ENCODE measurements at places on chromosomes 7 and 10.

DNA sequence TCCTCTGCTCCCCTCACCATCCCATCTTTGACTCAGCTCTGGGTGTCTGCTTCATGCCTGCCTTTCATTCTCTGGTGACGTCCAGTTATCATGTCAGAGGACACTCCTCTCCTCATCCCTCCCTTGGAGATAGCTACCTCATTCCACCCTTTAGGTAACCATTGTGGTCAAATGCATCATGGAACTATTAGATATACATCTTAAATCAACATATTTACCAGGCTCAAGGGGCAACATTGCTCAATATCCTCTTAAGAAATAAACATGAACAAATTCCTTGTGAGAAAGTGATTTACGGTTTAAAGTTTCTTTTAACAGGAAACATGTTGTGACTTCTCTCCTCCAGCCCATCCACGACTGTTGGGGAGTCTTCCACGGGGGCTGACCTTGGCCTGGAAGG lies 511.6 kb upstream of the IGFBP3 start:
- DNase-seq, result no peak

- DNase-seq, result no peak
Measured at GRCh38 chr10:46306516-46307184, 19.9 kb downstream of the ANTXRL start.

DNA sequence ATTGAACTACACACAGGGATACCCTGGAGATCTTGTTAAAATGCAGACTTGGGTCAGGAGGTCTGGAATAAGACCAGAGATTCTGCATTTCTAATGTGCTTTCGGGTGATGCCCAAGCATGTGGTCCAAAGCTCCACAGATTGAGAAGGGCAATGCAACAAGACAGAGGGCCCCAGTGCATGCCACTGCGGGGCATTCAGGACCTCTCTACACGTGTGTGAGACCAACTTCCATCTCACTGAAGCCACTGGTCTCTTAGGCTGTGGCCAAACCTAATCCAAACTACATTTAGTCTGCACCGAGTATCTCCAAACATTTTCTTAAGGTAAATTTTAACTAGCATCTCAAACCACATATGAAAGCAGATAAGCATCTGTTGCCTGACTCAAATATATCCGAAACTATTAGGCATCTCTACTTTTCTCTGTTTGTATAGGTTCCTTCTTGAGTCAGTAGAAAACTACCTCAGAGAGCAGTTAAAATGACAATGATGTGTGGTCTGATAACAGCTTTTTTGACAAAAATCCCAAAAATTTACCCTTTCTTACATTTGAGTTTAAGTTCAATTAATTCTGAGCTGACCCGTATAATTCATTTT lies 107.5 kb downstream of the ELMO1 start:
- DNase-seq, result no peak

DNA sequence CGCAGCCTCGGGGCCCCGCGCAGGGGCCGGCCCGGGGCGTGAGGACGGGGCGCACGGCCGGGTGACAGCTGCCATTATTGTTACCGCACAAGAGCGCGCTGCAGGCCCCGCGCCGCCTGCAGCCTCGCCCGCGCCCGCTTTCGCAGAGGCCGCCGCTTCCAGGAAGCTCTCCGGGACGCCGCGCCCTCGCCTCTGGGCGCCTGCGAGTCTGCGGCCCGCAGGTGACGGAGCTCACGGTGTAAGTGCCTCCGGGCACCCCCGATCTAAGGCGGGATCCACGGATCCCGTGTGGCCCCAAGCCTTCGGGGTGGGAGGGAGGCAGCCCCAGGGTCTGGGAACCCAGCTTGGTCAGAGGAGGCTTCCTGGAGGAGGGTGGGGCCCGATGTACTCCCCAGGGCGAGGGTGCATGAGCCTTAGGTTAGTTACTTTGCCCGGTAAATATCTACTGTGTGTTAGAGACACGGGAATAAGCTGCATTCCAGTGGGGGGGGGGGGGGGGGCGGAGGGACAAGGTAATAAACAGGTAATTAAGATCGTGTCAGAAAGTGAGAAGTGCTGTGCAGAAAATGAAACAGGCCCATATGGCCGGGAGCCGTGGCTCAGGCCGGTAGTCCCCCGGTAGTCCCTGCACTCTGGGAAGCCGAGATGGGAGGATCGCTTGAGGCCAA lies 638 bp downstream of the IQCE start:
- no peak for DNase-seq

GRCh38 chr7:130845581-130846085 lies 111.6 kb upstream of the KLF14 start:
- DNase-seq, result no peak

DNA sequence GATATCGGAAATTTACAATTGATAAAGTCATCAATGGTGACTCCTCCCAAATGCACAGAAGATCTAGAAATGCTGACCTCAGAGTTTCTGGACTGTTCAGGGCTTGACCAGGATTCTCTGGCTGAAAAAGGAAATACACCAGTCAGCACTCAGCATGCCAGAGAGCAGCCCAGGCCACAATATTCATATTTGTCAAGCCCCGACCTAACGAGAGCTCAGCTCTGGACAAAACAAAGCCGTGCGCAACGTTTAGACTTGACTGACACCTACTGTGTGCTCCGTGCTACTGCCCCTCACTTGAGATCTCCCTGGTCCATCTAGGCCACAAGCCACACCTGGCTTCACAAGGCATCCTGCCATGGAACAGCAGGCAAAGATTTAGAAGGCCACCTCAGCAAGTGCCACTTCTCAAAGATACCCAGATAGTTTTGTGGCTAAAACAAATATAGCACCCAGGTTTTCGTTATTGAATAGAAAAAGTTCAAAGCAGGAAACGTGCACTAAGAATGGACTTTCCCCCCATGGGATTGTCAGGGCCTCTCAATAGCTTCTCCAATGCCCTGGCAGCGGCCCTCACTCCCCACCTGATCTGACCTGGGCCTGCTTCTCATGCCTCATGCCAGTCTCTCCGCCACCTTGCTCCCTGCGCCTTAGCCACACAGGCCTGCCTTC lies 218.3 kb downstream of the FAM107B start:
- DNase-seq, result peak; percentile 26

GRCh38 chr7:50983850-50984249 lies 201.2 kb upstream of the GRB10 start:
- DNase-seq, result no peak

DNA sequence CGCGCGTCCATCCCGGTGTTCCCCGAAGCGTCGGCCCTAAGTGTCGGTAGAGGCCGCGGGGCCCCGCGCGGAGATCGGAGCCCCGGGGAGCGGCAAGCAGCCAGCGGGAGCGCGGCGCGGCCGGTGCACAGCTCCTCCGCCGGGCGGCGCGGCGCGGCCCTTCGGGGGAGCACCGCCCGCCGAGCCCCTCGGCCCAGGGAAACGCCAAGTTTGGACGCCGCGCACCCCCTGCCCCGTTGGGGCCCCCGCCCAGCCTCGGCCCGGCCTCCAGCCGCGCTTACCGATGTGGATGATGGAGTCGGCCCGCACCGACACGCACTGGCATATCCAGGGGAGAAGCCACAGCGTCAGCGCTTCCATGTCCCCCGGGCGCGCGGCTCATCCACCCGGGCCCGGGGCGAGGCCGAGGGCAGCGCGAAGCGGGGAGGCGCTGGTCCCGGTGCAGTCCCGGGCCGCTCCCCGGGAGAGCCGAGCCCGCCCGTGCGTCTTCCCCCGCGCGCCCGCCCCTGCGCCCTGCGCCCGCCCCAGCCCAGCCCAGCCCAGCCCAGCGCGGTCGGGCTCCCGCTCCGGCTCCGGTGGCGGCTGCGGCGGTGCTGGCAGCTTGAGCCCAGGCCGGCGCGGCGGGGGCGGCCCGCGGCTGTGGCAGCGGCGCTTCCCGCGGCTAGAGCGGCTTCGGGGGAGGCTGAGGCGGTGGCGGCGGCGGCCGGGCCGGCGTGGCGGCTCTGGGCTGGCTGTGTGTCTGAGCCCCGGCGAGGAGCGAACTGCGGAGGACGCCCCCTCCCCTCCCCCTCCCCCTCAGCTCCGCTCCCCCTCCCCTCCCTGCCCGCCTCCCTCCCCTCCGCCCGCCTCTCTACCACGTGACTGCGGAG lies at the start of gene GRID1:
TSS of gene GRID1 (minus strand) at position 763 of the 869 bp plus-strand sequence.
- DNase-seq, result no peak

DNA sequence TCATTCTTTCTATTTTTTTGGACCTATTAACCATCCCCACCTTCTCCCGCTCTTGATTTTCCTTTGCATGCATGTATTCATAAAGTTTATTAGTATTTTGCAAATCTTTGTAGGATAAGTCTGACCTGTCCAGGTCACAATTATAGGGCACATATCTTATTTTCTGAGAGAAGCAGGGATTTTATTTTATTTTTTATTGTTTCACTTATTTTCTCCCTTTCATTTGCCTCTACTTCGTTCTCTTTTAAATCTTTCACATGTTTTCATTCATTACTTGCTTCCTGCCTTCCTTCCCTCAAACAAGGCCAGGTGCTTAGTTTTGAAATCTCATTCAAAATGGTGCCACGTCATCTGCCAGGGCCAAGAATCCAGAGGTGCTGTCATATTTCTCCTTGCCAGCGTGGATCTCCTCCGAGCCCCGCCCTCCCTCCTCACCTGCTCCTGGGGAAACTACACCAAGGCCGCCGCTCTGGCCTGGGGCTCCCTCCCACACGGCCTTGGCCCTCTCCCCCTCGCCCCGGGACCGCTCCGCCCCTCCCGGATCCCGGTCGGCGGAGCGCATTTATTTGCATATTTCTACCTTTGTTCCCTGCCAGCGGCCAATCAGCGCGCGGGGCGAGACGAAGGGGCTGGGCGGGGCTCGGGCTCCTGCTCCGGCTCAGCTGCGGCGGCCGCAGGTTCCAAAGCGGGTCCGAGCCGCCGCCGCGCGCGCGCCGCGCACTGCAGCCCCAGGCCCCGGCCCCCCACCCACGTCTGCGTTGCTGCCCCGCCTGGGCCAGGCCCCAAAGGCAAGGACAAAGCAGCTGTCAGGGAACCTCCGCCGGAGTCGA lies at the start of gene TSPAN13:
TSS of gene TSPAN13 (plus strand) at position 654 of the 830 bp plus-strand sequence. CDS start 213 bp downstream, outside the sequence.
- DNase-seq, result peak; percentile 28

DNA sequence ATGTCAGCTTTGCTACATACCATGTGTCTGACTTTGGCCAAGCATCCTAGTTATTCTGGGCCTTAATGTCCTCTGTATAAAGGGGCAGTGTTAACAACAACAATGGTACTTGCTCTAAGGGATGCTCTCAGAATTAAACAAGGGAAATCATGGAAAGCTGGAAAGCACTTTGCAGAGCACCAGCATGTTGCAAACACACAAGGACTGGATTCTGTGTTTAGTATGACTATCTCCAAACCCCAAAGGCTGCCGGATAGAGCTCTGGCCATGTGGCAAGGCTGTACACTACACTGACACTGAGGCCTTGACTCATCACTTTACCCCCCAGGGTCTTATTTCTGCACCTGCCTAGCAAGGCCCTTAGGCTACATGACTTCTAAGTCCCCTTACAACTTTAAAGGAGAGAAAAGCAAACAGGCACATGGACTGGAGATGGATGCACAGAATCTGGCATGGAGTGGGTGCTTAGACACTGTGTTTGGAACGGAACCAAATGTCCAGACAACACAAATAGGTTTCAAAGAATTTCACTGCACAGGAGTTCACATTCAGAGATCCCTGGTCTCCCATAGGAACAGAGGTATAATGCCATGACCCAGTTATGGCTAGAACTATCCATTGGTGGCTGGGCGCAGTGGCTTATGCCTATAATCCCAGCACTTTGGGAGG lies 74.6 kb downstream of the FAM13C start:
- no peak for DNase-seq

- DNase-seq, result peak; percentile 40
Measured at GRCh38 chr7:150876817-150877526, 24.7 kb downstream of the AOC1 start.
